Left ventricle myocardium inferior (tissue), 1 donor: ENCODE measurements at places on chromosomes 13 and 19. TPM values are rescaled to one million over a fixed set of nuclear protein-coding genes. Genes with fewer than 3 reads are reported as not detected.

The PLEKHG2 gene
- 14.1 TPM for total RNA-seq

The USP12 gene
- total RNA-seq: 16.8 TPM

The COL4A1 gene
- 120 TPM for total RNA-seq

The PLVAP gene
- 36.9 TPM for total RNA-seq
